ENCODE measurements at places on chromosomes 3 and 15.

GRCh38 chr3:166634091-166634746 is 745.9 kb downstream of the ZBBX start:
- DNase-seq, result no peak

DNA sequence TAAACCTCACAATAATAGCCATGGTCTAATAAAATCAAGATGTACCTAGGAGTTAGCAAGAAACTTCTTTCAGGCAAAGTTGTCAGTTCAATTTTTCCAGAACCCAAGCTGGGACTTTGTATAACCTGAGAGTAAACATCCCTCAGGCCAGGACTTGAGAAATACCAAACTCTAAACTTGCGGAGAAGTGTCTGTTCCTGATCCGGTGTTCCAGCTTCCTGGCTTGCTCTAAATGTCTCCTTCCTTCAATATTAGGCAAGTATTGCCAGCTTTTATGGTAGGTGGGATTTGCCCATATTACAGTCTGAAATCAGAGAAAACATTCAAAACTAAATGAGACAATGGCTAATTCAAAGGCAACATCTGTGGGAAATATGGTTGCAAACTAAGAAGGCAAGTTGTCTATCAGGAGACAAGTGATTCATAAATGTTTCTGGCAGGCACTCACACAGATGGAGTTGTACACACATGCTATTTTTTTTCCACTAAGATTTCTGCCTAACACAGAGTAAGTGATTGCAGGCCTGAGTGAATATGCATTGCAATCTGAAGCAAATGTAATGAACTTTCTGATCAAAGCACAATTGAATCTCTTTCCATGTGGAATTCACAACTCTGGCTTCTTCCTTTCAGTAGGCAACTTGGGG is 88.3 kb upstream of the COL8A1 start:
- no peak for DNase-seq

GRCh38 chr15:99347574-99347973 is 96.3 kb downstream of the LRRC28 start:
- no peak for DNase-seq

DNA sequence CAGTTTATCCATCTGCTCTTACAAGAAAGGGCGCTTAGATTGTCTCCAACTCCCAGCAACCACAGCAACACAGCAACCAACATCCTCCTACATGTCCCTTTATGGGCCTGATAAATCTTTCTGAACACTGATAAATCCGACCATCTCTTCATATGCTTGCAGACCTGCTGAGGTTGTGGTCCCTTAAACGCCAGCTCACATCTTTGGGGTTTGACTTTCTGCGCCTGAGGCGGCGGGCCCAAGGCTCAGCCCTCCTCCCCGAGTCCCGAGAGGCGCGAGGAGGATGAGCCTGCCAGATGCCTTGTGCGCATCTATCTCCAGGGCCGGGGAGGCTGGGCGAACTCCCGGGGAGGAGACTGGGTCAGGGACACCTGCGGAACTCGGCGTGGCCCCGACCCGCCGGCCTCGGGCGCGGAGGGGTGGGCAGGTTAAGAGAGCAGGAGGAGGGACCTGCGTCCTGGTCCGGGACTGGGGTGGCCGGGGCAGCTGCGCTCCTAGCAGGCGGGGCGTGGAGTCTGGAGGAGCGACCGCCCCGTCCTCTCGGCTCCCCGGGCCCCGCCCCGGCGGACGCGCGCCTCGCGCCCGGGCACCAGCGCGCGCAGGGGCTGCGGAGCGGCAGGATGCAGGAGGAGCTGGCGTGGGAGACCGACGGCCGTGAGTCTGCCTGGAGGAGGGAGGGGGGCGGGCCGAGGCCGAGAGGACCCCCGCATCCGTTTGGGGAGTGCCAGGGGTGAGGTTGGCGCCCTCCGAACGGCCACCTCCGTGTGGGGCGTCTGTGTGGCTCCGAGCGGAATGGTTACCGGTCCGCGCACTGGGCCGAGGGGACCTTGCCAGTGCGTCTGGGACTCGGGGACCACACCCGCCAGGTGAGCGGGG is at the start of gene ANKDD1A:
TSS of gene ANKDD1A (plus strand) at position 592 of the 876 bp plus-strand sequence. CDS start at position 621, 29 bp downstream.
- peak; percentile 63 for DNase-seq

DNA sequence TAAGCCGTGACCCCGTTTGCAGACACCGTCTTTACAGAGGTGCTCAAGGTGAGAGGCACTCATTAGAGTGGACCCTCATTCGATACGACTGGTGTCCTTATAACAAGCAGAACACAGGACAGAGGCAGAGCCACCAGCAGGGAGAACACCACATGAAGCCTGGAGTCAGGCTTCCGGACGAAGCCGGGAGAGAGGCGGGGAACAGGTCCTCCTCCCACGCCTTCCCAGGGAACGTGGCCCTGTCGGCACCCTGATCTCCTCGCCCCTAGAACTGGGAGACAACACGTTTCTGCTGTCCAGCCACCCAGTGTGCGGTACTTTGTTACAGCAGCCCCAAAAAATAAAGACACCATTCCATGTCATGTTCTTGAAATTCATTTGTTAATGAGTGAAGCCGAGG is 33.6 kb downstream of the ZDHHC19 start:
- no peak for DNase-seq

GRCh38 chr3:66473181-66473580 is 27.6 kb downstream of the LRIG1 start:
- no peak for DNase-seq

DNA sequence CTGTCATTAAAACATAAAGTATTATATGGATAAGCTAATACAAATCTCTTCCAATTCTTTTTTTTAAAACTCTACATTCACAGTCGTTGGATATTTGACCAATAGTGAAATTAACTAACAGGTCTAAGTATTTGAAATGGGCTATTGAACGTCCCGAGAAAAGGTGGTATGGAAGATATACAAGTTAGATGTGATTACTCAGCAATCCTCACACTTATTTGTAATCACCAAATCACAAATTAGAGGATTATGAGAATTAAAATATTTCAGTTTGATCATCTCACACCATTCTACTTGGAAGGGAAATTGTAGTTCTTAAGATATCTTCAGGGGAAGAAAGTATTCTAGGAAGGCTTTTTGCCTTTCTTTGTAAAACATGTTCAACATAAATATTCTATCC is 60.5 kb downstream of the GAP43 start:
- no peak for DNase-seq

DNA sequence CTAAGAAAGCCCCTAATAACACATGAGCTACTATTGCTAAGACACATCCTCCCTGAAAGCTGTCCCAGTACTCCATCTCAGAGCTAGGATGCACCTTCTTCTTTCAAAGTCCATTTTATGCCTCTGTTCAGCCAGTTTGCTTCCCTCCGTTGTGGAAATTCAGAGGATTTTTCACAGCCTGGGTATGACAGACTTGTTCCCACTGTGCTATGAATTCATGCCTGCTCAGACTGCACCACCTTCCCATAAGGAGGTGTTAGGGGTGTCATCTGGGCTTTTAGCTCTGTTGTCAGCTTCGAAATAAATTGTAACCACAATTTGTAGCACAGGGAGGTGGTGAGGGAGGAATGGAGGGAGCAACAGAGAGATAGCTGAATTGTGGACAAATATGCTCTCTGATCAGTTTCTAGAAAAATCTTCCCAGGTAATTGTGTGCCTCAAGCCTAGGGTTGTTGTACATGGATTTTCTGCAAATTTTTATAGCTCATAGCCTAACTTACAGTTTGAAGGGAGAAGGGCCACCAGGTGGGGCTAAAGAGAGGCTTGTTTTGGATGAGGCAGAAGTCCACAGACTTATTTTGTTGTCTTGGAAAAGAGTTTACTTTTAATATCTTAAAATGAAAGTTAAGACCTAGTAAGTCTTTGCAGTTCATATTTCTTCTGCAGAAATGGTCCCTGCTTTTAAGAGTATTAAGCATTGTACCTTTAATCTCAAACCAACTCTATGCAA is 462.0 kb downstream of the PDCD6IP start:
- DNase-seq, result peak; percentile 16

DNA sequence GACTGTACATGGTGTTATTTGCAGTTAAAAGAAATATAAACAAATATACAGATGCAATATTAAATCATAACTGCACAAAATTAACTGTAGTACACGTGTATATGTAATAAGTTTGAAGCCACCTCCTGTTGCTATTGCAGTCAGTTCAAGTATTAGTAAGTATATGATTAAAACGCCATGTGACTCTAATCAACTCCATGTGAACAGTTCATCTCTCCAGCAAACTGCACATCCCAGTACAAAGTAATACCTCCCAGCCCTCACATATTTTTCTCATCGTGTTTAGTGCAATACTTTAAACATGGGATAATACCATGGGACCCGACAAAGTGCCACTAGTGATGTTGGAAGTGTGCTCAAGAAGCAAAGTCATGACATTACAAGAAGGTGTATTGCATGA is 34.6 kb downstream of the PDCD10 start:
- no peak for DNase-seq

DNA sequence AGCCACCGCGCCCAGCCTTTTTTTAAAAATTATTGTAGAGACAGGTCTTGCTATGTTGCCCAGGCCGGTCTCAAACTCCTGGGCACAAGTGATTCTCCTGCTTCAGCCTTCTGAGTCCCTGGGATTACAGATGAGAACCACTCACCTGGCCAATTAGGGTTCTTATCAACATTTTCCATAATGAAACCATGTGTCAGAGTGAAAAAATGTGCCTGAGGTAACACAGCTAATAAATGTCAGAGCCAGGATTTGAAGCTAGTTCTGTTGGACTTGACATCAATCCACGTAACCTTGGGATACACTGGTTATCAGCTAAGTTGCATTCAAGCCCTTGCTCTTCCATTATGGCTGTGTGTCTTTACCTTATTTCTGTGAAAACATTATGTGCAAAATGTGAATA is 29.1 kb downstream of the CHST14 start:
- DNase-seq, result no peak

GRCh38 chr3:35932995-35933394 is 293.7 kb downstream of the ARPP21 start:
- DNase-seq, result peak; percentile 88

DNA sequence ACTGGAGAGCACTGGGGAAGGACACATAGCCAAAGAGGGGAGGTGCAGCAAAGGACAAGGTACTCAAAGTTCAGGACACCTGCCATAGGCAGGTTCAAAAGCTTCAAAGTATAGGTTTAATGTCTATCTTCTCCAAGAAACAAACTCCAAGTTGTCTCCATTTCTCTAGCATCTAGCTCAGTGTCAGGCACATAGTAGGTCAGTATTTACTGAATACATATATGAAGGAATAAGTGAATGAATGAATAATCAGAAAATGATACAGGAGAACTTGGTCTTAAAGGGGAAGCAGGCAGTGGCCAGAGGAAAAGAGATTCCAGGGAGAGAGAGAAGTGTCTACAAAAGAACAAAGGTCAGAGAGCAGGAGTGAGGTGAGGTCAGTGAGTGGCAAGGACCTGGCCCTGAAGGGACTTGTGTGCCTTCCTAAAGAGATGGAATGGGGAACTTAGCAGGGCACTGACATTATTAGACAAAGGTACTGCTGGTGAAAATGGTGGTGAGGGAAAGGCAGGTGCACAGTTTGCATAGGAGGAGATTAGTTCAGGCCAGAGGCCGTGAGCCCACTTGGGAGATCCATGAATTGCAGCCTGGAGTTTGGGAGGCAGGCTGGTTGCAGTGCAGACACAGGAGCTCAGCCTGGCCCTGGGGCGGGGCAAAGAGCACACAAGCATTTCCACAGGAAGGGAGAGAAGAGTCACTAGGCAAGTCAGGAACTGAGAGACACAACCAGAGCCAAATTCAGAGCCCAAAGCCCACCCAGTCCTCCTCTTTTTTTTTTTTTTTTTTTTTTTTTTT is 21.4 kb downstream of the TBC1D2B start:
- peak; percentile 12 for DNase-seq

DNA sequence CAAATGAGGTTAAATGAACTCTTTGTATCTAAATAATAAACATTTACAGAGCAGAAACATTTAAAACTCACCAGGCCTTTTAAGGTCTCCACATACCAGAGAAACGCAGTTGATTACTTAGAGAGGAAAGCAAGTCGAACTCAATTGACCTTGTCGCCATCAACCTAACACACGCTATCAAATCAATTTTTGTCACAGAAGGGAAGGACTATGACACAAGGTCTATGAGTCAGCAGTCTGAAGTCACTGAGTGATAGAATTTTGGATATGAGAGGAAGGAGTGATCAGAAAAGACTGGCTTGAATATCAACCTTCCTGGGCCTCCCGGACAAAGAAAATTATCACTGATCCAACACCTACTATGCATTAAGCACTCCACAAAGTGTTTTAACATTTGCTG is 514.4 kb upstream of the ZNF385D start:
- DNase-seq, result no peak

GRCh38 chr15:82790321-82790720 is 15.5 kb downstream of the FSD2 start:
- DNase-seq, result no peak

- DNase-seq, result no peak
Observed at GRCh38 chr3:56253941-56254665, 214.2 kb downstream of the ERC2 start.

- DNase-seq, result no peak
Observed at GRCh38 chr3:13629644-13630043, 80.7 kb downstream of the FBLN2 start.

- DNase-seq, result no peak
Observed at GRCh38 chr15:83039206-83039605, 27.8 kb upstream of the C15orf40 start.

DNA sequence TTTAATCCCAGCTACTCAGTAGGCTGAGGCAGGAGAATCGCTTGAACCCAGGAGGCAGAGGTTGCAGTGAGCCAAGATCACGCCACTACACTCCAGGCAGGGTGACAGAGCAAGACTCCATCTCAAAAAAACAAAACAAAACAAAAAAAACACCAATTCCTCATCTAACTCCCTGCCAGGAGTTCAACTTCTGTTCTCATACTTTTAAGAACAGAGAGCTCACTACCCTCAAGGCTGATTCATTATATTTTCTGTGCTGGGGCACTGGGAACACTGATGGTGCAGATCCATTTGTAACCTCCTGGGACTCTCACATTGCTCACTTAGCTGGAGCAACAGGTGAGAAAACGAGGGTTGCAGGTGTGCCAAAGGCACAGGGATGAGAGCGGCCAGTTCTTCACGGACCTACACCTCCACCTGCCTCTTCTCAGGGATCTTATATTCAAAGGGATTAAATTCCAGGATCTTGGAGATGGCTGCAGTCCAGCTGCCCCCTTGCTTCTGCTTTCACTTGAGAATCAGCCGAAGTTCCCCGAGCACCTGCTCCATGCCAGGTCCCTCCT is 12.3 kb upstream of the CSK start:
- no peak for DNase-seq

DNA sequence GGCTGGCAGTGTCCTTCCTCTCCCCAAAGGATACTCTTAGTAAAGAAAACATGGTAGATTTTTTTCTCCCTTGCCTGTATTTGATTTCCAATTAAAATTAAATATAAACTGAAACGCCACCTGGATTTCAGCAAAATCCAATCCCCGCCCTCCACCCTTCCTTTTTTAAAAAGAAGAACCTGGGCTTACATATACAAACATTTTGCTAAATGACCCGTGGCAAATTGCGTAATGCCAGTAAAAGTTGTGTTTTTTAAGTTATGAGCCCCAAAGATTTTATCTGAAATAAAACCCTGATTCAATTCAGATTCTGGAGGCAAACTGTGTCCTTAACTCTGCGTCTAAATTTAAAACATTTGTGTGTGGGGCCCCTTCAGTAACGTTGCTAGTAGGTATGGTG is 403.0 kb downstream of the FOXP1 start:
- no peak for DNase-seq

GRCh38 chr15:29514926-29515325 is 245.3 kb upstream of the NSMCE3 start:
- no peak for DNase-seq

Data from Caki2 (cell line).